ENCODE measurements at places on chromosomes 1 and 21. TPM values are rescaled to one million over a fixed set of nuclear protein-coding genes. Genes with fewer than 3 reads are reported as not detected.

Gene ACTA1
- 0.27 TPM for total RNA-seq

Gene ITGB2
- total RNA-seq: 112 TPM

Gene TRMT1L
- total RNA-seq: 16.0 TPM

Gene RAB25
- total RNA-seq: not detected

Gene MMP23B
- 11.2 TPM for total RNA-seq

Gene LMX1A
- 0.31 TPM for total RNA-seq

DNA sequence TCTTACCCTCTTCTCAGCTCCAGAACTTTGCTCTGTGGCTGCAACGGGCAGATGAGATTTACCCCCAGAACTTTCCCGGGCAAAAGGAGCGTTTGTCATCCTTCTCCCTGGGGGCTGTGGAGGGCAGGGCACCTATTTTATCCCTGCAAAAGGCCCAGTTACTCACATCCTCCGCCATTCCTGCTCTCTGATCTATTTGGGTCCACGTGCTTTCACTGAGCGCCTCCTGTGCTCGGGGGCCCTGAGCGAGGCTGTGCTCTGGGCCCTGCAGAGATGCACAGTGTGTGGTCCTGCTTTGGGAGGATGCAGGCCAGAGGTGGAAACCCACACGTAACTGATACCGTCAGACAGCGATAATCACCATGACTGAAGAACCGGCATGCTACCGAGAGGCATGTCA lies 2.4 kb upstream of the CSMD2 start:
- ATAC-seq: no peak

- no peak for ATAC-seq
These were observed 35.7 kb downstream of the DUSP10 start for GRCh38 chr1:221706191-221706590.

GRCh38 chr1:21290546-21290944 lies 282 bp upstream of the ECE1 start:
- no peak for ATAC-seq

- peak; percentile 60 for ATAC-seq
These were observed 14.0 kb upstream of the ZNF692 start for GRCh38 chr1:248872752-248873408.

- peak; percentile 71 for ATAC-seq
These were observed 26.8 kb downstream of the PTTG1IP start for GRCh38 chr21:44846485-44847260.

GRCh38 chr1:93670141-93670540 lies 11.5 kb downstream of the BCAR3 start:
- ATAC-seq: no peak

GRCh38 chr1:185500001-185500626 lies 183.1 kb upstream of the IVNS1ABP start:
- no peak for ATAC-seq

GRCh38 chr1:84743896-84744295 lies 53.6 kb upstream of the SSX2IP start:
- no peak for ATAC-seq

- no peak for ATAC-seq
These were observed 12.0 kb downstream of the XCL2 start for GRCh38 chr1:168531615-168532345.

Data from gastroesophageal sphincter (tissue), 4 donors.